ENCODE measurements at places on chromosomes 3 and 15.

GRCh38 chr3:57140894-57141293 is 24.3 kb downstream of the IL17RD start:
- DNase-seq: no peak

DNA sequence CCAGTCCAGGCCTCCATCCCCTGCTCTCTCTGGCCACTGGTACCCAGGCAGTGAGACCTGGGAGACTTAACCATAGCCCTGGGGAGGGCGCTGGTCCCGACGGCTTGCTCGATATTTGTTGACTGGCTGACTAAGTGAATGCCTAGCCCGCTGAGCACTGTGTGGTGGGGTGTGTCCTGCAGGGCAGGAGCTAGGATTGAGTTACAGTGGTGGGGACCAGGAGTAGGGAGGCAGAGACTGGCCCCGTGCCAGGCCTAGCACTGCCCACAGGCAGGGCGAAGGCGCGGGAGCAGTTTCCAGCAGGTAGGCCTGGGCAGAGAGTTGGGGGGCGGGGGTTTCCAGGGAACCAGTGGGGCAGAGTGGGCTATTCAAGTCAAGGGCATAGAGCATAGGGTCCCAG is at the start of gene VILL:
Gene VILL (plus strand): TSS at position 260 of the 400 bp plus-strand sequence. CDS start 2,887 bp downstream, outside the sequence.
- no peak for DNase-seq

DNA sequence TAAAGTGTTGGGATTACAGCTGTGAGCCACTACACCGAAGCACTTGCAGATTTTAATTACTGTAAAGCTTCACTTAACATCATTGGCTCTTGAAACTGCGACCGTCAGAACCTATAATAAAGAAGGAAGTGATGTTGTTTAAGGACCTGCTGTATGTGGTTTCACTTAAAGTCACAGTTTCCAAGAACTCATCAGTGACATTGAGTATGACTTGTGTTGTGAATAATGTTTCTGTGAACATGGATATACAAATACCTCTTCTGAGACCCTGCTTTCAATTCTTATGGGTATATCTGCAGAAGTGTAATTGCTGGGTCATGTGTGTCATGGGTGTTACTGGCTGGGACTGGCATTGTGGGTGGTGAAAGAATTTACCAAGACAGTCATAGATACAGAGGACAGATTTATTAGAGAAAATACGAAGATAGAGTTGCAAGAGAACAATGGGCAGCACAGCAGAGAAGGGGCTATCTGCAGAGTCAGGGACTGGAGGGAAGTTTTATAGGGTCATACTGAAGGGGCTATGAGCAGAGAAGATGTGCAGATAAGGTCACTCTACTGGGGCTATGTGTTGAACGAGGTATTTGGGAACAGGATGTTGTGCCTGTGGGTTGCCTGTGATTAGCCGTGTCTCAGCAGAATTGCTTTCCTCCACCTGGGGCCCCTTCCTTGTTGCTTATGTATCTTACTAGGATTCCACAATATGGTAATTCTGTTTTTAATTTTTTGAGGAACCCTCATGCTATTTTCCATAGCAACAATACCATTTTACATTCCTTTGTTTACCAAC is 4.5 kb downstream of the NDUFB5 start:
- DNase-seq: no peak

- no peak for DNase-seq
These were observed 5.3 kb downstream of the POU1F1 start for GRCh38 chr3:87270908-87271700.

- no peak for DNase-seq
These were observed 397.6 kb downstream of the TBL1XR1 start for GRCh38 chr3:176799675-176800074.

- DNase-seq: no peak
These were observed 81.9 kb upstream of the ADPGK start for GRCh38 chr15:72865486-72865885.

GRCh38 chr3:6229778-6230410 is 631.0 kb upstream of the GRM7 start:
- DNase-seq: no peak

- DNase-seq: no peak
These were observed 23.1 kb upstream of the TRIM71 start for GRCh38 chr3:32794487-32795308.

- no peak for DNase-seq
These were observed 102.1 kb downstream of the TGFBR2 start for GRCh38 chr3:30708472-30708871.

DNA sequence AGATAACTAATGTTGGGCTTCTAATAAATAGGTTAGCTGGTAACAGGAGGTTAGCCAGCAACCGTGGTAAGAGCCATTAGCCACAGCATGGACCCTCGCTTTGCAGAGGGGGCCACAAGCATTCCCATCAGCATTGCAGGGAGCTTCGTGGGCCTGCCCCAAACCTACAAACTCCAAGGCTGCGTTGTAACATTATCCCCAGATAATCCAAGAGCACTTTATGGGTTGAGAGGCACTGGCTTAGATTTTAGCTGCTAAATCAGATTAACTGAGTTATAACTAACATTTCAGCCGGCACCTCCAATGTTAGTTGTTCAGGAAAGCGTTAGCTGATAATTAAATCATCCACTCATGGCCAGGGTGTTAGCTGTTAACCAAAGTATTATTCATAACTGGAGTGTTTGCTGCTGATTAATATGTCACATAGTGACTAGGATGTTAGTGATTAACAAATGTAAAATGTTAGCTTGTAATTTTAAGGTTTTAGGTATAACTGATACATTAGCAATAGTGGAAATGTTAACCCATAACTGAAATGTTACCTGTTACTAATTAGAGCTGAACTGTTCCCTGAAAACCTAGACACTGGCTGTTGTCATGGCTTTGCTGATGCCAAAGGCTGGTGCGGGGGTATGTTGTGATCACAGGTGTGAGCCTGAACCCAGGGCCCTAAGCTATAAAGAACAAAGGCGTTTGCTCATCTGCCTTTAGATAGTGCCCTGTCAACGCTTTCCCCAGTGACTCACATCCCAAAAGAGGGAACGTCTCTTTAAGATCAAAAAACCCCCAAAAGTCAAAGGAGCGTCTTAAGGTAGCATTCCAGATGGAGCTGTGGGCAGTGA is 56.2 kb downstream of the SLC6A6 start:
- DNase-seq: no peak

GRCh38 chr3:181933052-181933618 is 221.4 kb downstream of the SOX2 start:
- DNase-seq: no peak

DNA sequence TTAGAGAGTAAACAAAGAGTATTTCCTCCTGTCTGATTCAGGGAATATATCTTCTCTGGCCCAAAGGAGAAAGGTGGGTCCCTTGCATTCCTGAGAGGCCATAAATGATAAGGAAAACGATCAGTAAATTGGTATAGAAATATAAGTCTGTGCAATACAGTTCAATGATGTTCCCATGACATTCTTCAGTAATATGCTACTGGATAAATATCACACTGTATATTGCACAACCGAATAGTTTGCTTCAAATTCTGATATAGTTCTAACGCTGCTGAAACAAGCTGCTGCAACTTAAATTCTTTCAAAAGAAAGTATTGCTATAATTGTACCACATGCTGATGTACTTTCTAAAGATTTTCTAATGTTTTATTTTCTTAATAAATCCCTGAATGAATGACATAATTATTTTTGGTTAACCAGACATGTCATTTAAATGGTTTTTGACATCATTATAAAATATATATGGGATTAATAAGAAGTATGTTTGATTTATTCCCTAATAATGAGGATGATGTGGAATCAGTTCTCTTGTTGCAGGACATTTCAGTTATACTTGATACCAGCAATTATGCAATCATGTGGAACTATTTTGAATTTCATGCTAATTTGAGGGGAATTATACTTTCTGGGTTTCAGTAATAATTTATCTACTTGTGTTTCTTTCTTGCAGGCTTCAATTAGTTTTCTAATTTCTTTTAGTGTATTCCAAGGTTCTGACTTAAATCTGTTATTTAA is 44.9 kb downstream of the FGF7 start:
- DNase-seq: no peak

- no peak for DNase-seq
These were observed 65.3 kb upstream of the FLNB start for GRCh38 chr3:57942872-57943283.

- DNase-seq: no peak
These were observed 291.3 kb upstream of the TRIM42 start for GRCh38 chr3:140386357-140387100.
